Right renal cortex interstitium (tissue), 3 donors: ENCODE measurements at places on chromosomes 16 and 17. TPM values are rescaled to one million over a fixed set of nuclear protein-coding genes. Genes with fewer than 3 reads are reported as not detected.
A peak's percentile ranks its signal among the peaks of the same experiment; 100 is the strongest.

The METTL16 gene
- 36.6 TPM for polyA plus RNA-seq

The GGA2 gene
- 135 TPM for polyA plus RNA-seq

The NOXO1 gene
- 0.60 TPM for polyA plus RNA-seq

The TSNAXIP1 gene
- 7.6 TPM for polyA plus RNA-seq

- DNase-seq, result no peak
Measured at GRCh38 chr17:70298929-70299531, 129.7 kb downstream of the KCNJ2 start.

DNA sequence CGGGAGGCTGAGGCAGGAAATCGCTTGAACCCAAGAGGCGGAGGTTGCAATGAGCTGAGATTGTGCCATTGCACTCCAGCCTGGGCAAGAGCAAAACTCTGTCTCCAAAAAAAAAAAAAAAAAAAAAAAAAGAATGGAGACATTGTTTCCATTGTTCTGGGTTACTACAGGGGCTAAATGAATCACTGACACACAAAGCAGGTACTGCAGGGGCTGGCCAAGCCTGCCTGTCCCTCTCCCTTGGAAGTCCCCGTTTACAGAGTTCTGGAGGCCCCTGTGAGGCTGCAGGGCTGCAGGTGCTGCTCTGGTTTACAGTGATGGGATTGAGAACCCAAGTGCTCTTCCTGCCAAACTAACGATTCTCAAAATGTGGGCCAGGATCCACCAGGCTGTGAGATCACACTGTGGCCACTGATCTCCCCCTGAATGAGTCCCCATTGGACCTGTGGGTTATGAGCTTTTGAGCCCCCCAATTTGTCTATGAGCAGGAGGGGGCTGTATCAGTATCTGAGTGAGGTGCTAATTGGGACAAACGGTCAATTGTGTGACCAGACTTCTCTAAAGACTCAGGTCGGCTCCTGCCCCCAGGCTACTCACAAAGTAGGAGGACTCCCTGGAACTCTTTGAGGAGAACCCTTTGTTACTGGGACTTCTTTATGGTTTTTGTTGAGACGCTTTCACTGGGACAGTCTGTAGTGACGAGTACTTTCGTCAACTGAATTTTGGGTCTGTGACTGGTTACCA lies 39.0 kb downstream of the DNAH17 start:
- no peak for DNase-seq

GRCh38 chr16:3819746-3820724 lies 60.5 kb downstream of the CREBBP start:
- DNase-seq, result peak; percentile 21
